ENCODE measurements at places on chromosomes 7 and 10.

- DNase-seq, result no peak
Observed at GRCh38 chr10:20474064-20474463, 423.0 kb downstream of the NEBL start.

- DNase-seq, result no peak
Observed at GRCh38 chr10:13788711-13789447, 202.1 kb downstream of the PRPF18 start.

DNA sequence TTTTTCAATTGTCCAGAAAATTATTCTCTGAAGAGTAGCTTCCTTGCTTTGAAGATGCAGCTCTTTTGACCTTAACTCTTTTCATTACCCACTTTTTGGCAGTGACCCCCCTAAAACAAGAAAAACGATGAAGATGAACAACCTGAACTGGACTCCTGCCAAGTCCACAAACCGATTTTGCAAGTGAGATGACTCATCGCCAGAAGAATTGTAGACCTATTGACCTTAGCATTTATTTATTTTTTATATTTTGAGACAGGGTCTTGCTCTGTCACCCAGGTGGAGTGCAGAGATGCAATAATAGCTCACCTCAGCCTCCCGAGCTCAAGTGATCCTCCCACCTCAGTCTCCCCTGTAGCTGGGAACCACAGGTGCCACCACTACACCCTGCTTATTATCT, 859.2 kb downstream of the GATA3 start:
- DNase-seq, result no peak

DNA sequence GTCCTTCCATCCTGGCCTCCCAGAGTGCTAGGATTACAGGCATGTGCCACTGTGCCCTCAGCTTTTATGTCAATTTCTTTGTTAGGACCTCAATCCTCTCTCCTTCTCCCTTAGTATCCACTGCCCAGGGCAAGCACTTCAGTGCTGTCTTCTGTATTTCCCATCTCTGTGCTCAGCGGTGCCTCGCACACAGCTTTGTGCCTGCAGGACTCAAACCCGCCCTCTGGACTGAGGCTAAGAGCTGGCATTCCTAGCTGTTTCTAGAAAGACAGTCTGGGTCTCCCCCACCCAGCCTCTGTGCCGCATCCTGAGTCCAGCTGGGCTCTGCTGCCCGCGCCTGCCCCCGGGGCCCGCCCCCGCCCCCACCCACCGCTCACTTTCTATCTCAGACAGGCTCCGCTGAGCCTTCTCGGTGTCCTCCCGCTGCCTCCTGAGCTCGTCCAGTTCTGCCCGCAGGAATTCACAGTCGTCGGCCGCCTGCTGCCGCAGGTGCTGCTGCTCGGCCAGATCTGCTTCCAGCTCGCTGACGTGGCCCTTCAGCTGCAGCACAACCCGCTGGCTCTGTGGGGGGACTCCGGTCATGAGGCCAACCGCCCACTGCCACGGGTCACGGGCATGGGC, 67.3 kb downstream of the SPDYE5 start:
- no peak for DNase-seq

GRCh38 chr7:142790555-142790954, 19.8 kb downstream of the PRSS2 start:
- DNase-seq, result no peak

DNA sequence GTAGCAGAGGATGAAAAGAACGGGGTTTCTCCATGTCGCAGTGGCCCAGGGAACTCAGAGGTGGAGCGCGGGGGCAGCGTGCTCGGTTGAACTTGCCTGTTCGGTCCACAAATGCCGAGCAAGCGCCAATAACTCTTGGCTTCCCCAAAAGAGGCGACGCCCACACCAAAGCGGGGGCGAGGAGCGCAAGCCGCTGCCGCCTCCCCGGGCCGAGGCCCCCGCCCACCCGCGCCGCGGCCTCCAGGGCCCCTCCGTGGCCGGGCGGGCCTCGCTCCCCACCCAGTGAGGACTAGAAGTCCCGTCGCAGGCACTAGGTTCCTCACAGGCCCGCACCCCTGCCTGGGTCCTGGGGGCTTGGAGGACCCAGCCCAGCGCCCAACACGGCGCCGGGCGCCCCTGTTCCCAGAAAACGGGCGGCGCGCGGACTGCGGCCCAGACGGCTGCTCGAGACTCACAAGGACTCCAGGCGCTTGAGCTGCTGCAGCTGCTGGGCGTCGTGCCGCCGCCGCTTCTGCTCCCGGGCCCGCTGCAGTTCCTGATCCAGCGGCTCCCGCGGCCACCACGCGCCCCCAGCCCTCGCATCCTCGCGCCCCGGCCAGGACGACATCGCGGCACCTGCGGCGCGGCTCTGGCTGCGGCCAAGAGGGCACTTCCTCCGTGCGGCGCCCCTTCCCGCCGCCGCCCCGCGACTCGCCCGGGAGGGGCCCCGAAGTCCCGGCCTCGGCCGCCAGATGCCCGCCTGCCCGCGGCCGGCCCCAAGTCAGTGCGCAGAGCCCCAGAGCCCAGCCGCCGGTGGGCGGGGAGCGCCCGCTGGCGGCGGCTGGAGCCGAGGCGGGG, 14.6 kb upstream of the FKBP9 start:
- DNase-seq, result peak; percentile 8

- DNase-seq, result no peak
Observed at GRCh38 chr7:95865716-95866371, 93.5 kb downstream of the DYNC1I1 start.

- DNase-seq, result no peak
Observed at GRCh38 chr7:66082886-66083415, 7.3 kb downstream of the ASL start.

DNA sequence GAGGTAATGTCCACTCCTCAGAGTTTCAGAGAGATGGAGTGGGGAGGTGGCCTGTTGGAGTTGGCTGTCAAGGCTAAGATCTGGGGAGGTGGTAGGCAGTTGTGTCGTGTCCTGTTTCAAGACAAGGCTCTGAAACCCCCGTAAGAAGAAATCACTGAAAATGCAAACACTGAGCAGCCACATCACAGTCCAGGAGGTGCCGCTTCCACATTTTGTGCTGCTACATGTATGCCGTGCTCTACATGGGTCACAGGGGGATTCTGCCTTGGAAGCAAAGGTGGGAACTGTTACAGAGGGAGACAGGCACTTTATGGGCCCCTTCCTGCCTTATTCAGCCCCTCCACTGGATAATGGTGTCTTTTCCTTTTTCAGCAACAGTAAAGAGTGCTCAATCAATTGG, 11.9 kb downstream of the WDR91 start:
- DNase-seq, result no peak

DNA sequence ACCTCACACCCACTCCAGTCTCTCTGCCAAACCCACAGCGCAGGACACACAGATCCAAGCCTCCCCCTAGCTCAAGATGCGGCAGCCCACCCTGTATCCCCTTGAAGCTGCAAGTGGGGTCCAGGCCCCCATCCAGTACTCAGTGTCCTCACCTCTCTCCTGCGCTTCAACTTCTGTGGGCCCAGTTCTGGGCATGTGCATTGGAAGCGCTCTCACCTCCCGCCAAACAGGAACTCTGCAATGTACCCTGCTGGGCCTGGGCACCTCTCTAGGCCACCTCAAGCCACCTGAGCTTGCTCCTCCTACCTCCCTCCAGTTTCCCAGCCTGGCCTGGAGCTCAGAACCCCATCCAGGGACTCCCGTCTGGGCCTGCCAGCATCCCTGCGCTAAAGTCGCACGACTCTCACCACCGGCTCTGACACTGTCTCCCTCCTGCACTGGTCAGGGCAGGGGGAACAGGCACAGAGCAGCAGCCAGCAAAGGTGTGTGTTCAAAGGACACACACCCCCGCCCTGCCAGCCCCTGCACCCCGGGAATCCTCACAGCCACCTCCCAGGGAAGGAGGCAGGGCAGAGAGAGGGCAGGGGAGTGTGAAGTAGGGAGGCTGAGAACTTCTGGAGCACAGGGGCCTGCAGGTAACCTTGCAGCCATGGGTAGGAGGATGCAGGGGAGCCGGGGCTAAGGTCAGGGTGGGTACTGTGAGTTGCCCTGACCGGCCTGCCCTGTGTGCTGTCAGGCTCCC, 51.7 kb upstream of the MSMB start:
- no peak for DNase-seq

DNA sequence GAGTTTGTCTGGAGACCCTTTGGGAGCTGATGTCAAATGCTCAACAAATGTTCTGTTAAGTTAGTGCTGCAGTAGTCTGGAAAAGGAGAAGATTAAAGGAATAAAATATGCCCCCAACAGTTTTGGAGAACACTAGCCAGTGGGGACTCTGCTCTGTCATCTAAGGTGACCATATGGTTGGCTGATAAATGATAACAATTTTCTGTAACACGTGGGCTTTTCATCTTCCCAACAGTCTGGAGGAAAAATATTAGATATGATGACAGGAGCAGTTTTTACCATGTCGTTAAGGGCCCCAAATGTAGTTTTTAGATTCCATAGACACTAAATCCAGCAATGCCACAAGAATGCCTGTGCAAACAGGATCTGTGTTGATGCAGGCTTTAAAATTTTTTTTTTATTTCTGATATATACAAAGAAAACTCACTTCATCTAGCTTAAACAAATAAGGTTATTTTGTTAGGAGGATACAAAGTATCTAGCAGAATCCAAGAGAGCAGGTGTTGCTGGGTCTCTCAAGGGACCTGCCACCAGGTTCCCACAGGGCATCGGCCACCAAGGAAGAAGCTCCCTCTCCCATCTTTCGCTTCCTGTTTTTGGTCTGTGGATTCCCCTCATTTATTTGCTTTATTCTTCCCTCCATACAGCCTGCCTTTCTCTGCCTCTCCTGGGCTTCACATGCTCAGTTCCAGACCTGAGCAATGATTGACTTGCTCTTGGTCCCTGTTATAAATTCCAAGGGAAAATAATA, 6.2 kb upstream of the CFAP58 start:
- no peak for DNase-seq

GRCh38 chr10:1022413-1022812, 3.2 kb downstream of the IDI2 start:
- DNase-seq, result no peak

DNA sequence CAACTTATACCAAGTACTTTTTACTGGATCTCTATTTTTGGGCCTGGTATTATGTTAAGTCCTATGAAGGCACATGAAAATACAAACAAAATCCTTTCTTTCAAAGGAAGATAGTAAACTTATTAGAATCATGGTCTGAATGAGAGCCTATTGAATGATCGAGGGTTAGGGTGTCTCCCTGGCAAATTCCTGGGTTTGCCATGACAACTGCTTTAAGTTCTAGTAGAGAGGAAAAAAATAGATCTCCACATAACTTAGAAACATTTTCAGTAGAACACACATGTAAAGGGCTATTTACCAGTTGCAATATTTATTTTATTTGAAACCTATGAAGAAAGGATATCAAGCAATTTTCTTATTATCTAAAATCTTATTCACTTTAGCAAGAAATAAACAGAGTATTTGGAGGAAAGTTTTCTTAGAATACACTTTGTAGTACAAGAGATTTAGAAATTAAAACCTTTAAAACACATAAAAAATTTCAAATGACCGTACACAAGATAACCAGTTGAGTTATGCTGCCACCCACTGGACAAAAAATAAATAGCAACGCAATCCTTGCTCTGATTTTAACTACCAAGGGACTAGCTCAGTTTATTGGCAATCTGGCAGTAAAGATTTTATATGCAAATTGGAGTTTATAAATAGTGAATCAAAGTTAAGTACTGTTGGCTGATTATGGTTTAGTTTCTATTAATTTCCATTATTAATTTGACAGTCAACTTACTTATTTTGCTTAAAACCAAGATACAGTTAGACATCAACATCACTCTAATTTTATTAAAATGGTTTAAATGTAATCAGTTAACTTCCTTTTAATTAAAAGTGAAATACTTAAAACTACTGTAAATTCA, 33.9 kb downstream of the CACUL1 start:
- DNase-seq, result no peak

DNA sequence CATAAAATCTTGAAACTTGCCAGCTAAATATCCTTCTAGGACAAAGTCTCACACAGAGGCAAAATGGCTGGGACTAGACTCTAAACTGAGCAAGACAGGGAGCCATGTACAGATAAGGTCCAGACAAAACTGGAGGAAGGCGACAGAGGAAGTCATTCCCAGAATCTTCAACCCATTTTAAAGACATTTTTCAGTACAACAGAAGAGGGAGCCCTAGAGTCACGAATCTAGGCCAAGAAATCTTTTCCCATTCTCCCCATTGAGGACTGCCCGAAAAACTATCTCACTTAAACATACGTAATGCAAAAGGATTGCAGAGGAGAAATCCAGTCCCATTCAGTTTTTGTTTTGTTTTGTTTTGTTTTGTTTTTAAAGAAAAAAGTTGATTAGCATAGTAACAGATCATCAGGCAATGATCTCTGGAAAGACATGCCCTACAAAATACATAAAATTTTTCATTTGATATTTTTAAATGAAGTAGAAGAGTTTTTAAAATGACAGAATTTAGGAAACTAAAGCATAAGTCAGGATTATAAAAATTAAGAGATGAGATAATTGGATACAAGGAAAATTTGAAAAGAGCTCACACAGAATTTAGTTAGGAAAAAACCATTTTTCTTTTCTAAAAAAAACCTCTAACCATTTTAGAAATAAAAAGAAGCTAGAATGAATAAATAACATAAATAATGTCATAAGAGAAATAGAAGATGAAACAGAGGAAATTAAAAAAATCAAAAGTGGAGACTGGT, 16.9 kb upstream of the PRF1 start:
- DNase-seq, result no peak

DNA sequence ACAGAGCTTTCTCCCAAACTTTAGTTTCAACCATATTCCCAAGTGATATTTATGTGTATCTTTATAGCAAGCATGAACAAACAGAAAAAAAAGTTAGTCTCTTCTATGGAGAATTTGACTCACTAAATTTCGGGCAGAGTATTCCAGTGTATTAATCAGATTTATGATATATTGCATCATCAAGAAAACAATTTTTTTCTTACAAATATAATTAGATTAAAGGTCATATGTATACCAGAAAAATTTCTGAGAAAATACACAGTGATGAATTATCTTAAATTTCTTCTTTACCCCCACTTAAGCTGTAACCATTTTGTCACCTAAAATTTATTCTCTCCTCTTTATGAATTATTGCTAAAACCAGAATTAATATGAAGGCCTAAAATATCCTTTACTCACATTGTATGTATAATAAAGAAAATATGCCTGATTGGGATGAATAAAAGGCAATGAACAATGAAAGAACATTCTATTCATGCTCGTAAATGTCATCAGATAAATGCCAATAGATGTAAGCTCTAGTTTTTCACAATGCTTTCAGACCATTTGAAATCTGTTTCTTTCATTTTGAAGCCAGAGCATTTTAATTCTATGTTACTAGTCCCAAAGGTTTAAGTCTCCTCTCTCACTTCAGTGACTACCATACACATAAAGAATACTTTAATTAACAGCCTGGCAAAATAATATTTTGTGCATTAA, 192.1 kb downstream of the HGF start:
- DNase-seq, result no peak

GRCh38 chr10:69481305-69481704, 30.0 kb downstream of the TSPAN15 start:
- no peak for DNase-seq

GRCh38 chr10:44382131-44382858, 2.6 kb downstream of the CXCL12 start:
- no peak for DNase-seq
